ENCODE measurements at places on chromosomes 2 and 18.
A peak's percentile ranks its signal among the peaks of the same experiment; 100 is the strongest.

DNA sequence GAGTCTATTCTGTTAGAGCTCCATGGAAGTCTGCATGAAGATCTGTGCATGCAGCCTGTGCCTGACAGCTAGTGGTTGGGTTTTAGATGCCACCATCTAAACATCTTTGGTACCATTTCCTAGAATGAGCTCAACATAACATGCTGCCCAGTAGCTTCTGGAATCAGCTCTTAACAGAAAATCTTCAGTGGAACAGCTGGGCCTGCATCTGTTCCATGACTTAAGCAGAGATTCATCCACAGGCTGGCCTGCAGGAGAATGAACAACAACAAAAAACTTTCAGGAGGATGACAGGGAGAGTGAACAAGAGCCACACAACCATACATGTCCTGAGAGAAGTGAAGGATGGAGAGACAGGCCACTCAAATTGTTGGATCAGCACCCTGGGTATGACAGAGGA is 316.6 kb downstream of the RDH14 start:
- DNase-seq = no peak

DNA sequence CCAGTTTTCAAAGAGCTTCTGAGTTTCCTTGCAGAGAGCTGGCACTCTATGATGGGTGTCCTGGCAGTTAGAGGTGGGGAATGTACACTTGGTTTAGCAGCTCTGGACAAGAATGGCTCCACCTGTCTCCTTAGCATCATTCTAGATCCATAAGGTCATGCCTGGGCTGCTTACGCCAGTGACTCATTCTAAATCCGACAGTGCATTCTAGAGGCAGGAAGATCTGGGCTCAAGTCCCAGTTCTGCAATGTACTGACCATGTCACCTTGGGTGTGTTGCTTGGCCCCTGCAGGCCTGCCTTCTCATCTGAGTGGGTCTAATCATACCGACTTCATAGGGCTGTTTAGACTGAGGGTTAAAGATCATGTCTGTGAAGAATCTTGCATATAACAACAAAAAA is 46.5 kb downstream of the PTGR3 start:
- no peak for DNase-seq

DNA sequence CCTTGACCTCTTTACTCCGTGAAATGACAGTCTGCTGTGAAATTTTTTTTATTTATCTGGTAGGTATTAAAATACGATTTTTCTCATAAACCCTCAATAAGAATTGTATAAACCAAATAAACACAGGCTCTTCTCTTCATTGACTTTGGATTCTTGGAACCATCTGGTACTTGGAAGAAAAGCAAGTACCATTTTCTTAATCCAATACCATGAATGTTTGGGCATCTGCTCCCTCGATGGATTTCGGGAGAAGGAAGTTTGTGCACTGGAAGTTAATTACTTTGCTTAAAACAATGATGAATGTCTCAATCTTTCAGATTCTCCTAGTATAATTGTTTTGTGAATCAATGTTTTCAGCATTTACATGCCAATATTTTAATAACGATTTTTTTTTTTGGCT is 5.3 kb upstream of the SCG2 start:
- DNase-seq = no peak

DNA sequence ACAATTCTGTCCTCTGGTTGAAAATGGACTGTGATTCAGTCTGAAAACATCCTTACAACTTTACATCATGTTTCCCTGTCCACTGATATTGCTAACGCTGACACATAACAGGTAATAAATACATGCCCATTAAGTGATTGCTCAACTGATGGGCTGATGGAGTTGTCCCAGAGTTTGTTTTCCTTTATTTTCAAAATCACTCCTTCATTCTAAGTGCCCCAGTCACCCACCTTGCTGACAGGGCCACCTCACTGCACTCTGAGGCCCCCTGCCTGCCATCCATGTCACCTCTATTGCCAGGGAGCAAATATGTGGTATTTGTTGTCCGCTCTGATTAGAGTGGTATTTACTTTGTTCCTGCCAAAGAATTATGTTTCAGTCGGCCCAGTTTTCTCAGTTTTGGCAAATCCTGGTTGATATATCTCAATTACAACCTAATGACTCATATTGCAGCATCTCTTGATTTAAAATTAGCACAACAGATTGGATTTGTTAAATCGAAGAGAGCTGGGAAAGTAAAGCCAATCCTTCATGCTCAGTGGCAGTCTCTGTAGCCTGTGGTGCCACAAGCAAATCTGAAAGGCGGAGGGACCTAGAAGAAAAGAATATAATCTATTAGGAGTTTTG is 105.1 kb downstream of the RDH14 start:
- DNase-seq = no peak

GRCh38 chr18:74836296-74837139 is 238.8 kb downstream of the ZNF407 start:
- DNase-seq = no peak

GRCh38 chr2:107108556-107108955 is 222.6 kb upstream of the ST6GAL2 start:
- no peak for DNase-seq

DNA sequence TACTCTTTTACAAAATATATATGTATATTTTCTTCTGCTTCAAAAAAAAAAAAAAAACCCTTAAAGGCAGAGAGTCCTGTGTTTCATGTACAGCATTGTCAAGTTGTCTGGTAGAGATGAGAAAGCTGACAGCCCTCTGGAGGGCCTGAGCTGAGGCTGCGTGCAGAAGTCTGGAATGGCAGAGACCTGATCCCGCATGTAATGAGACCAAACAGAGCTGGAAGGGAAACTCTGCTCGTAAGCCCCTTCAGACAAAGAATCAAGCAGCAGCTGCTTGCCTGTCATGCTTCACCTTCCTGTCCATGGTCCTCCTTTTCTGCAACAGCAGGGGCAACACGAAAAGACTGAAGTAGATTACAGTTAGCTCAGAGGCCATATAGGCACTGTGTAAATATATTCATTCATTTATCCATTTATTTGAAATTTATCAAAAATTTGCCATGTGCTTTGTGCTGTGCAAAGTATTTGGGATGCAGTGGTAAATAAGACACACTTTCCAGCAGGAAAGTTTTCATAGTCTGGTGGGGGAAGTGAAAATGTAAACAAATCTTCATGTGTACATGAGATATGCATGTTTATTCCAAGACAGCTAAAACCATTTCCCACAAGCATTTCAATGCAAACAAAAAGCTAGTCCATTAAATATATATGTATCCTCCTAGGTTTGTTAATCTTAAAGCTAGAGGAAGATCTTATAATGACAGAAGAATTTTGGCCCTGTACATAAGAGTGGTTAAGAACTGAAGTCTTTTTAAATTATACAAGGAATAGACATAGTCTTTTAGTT is 912.7 kb downstream of the CPS1 start:
- DNase-seq = no peak

DNA sequence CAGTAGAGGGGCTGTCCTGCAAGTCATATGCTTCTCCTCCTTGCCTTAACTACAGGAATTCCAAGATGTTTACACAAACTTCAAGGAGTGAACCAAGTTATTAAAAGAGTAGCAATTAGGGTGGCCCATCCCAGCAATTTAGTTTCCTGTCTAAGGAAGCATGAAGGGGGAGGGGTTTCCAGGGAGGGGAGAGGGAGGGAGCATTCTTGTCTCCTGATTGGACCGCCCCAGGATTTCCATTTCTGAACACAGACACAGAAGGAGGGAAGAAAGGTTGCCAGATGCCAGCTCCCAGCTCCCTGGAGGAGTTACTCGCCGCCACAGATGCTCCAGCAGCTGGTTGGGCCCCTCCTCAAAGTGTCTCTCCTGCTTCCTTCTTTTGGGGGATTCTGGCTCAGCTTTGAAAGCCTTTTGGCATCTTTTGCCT is 107.6 kb downstream of the TRIB2 start:
- DNase-seq = no peak

DNA sequence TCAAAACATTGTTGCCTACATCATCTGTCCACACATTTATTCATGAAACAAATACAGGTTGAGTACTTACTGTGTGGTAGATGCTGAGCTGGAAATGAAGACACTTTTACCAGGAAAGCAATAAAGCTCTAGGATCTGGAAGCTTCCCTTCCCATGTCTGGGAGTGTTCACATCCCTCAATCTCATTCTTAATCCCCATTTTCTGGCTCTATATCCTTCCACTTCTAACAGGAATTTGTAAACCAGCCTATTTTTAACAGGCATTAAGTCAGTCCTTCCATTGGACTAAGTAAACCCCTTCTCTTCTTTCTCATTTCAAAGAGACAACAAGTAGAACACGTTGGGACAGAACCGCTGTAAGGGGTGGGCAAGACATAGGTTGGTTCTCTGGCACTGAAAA is 589.5 kb downstream of the ARHGAP15 start:
- DNase-seq = no peak

DNA sequence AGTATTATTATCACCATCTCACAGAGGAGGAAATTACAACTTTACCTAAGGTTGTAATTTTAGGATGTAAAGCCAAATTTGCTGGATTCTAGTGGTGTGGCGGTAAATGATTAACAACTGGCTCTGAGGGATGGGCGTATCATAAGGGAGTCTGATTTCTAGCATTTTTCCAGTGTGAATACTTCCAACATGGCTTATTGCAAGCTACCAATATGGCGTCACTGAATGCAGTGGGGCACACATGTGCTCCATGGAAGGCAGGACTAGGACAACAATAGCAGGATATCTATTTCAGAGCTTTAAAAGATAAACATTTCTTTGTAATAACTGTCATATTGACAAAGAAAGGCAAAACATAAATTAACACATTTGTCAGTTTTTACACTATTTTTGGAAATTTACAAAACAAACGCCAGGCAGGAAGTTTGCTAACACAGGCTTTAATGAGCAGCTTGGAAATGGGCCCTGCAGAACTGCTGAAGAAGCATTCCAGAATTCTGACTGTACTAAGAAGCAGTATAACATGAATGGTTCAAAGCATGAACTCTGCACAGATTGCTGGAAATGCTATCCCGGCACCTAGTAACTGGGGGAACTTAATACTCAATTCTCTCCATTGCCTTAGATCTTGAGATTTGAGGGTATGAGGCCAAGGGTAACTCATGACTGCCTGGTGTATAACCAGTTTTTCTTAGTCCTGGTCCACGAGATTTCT is 439.3 kb upstream of the MAP2 start:
- no peak for DNase-seq

GRCh38 chr2:64471600-64471999 is 17.6 kb downstream of the LGALSL start:
- no peak for DNase-seq

- DNase-seq = no peak
Observed at GRCh38 chr2:240390091-240391073, 45.1 kb upstream of the GPC1 start.

GRCh38 chr2:240255811-240256703 is 115.6 kb upstream of the OTOS start:
- DNase-seq = no peak

DNA sequence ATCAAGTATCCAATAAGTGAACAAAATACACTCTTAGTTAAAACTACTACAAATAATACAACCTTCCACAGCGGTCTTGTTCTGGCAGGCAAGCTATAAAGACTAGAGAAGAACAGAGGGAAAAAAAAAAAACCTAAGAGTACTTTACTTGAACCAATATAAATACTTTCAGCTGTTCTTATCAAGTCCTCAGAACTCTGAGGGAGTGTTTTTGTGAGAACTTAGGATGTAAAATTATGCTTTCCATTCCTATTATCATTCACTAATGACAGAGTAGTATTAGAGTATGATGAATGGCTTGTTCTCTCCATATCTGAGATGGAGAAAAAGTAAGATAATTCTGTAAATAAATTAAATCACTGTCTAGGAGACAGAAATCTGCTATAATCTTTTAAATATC is 68.3 kb downstream of the ATL2 start:
- no peak for DNase-seq

- no peak for DNase-seq
Observed at GRCh38 chr2:9145752-9146430, 60.7 kb upstream of the ASAP2 start.

DNA sequence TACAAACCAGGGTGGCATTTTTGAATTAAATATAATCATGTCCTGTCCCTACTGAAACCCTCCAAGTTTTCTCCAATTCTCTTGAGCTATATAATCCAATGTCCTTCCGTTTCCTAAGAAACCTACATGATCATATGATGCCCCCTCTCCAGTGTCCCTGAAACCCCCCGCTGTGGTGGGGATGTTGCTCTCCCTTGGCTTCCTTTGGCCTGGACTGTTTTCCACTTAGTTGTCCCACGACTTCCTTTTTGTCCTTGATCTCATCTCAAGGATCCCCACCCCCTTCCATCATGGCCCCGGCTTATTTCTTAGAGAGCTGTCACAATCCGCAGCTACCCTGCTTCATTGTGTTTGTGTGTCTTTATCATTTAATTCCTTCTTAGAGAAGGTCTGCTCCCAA is 43.8 kb downstream of the TMEM18 start:
- DNase-seq = no peak

GRCh38 chr2:238978497-238978896 is 130.6 kb downstream of the TWIST2 start:
- DNase-seq = no peak

- DNase-seq = no peak
Observed at GRCh38 chr2:50782543-50782942, 249.4 kb downstream of the NRXN1 start.

GRCh38 chr18:26662996-26663395 is 114.6 kb upstream of the KCTD1 start:
- DNase-seq = no peak

- DNase-seq = peak; percentile 15
Observed at GRCh38 chr2:223180463-223180862, 128.5 kb downstream of the KCNE4 start.

- no peak for DNase-seq
Observed at GRCh38 chr2:60508339-60508917, 45.0 kb downstream of the BCL11A start.

- no peak for DNase-seq
Observed at GRCh38 chr2:60513996-60514395, 39.5 kb downstream of the BCL11A start.

- DNase-seq = no peak
Observed at GRCh38 chr18:63002305-63002704, 287.0 kb downstream of the PHLPP1 start.

DNA sequence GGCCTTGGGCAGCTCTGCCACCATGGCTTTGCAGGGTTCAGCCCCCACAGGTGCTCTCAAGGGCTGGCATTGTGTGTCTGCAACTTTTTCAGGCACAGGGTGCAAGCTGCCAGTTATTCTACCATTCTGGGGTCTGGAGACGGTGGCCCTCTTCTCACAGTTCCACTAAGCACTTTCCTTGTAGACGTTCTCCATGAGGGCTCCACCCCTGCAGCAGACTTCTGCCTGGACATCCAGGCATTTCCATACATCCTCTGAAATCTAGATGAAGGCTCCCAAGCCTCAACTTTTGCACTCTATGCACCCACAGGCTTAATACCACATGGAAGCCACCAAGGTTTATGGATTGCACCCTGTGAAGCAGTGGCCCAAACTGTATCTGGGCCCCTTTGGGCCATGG is 91.0 kb upstream of the RND3 start:
- no peak for DNase-seq

DNA sequence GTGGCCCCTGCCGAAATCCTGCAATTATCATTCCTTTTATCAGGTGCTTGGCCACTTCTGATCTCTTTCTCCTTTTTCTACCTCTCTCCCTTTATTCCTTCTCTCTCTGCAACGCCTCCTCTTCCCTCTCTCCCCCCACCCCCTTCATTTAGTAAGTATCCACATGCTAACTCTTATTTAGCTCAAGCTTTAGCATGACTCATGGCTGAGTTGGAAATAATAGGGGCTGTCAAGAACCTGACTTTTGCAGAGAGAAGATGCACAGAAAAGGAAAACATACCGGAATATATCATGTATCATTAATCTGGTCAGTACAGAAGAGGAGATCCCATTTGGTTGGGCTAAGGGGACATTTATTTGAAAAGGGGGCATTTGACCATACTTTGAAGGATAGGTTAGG is 33.1 kb downstream of the FAM171B start:
- peak; percentile 7 for DNase-seq
